ENCODE measurements at places on chromosomes 5 and 9. TPM values are rescaled to one million over a fixed set of nuclear protein-coding genes. Genes with fewer than 3 reads are reported as not detected.

MUSK gene
- 71.1 TPM for total RNA-seq

CCDC187 gene
- not detected for total RNA-seq

DNA sequence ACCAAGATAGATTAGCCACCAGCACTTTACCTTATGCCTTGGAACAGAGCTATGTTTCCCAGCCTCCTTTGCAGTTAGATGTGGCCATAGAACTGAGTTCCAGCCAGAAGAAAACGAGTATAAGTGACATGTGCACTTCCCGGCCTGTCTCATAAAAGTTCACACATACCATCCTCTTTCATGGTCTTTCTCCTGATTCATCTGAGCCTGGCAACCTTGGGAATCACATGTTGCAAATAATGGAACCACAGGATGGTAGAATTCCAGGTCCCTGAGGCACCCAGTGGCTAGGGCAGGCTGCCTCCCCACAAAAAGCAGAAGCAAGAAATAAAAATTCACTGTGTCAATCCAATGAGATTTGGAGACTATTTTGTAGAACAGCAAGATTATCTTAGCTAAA lies 128.1 kb downstream of the PDE4D start:
- DNase-seq = no peak

DNA sequence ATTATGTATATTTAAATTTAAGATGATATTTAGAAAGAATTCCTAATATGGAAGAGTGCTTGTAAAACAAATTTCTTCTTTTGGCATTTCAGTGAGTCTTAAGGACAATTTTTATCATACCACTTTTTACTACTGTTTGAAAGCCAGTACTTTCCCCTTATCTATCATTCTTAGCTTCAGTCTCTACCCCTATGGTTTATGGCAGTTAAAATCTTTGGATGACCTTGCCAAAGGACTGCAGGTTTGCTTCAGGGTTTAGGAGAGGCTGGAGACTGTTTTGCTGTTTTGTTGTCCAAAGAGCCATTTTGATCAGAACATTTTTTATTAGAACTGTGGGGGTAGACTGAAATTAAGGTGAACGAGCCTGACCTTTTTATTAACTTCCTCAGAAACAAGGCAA lies 30.8 kb downstream of the SLC38A9 start:
- DNase-seq = no peak

DNA sequence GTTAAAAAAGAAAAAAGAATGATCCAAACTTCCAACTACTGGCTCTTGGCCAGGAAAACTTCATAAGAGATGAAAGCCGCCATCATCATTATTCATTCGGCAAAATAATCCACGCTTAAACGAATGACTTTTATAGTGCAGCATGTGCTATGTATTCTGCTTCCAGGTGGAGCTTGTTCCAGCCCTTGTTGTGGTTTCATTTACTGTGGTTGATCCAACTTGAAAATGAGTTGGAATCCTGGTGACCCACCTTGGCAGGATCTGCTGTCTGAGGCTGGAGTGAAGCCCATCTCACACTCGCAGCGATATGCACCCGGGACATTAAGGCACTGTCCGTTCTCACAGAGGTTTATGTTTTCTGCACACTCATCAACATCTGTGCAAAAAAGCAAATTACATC lies 209.6 kb downstream of the FBN2 start:
- DNase-seq = no peak
